ENCODE measurements at places on chromosomes 12 and 14. TPM values are rescaled to one million over a fixed set of nuclear protein-coding genes. Genes with fewer than 3 reads are reported as not detected.

DNA sequence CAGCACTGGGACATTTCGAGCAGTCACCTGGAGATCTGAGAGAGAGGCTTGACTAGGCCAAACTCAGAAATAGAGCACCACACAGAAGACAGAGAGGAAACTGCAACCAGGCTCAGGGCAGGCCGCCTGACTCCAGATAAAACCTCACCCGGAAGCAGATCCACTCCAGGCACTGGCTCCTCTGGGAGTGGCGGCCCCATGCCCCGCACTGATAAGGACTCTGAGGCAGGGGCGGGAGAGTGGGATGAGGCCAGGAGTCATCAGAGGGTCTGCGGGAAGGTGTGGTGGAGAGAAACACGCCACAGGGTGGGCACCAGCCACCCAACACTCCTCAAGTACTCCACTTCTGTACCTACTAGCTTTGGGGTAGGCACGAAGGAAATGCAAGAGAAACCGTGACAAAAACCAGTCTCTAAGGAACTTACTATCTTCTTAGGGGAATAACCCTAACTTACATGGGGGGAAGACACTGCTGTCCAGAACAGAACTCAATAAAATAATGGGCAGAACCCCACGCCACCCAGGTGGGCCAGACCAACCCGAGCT lies 71.3 kb downstream of the CHGA start:
- H3K4me3 ChIP-seq, result no peak overlapping the region
- H3K36me3 ChIP-seq, result peaks cover 41% of the 10 kb centered on the region
- H3K27me3 ChIP-seq, result no peaks in the 10 kb centered on the region

DNA sequence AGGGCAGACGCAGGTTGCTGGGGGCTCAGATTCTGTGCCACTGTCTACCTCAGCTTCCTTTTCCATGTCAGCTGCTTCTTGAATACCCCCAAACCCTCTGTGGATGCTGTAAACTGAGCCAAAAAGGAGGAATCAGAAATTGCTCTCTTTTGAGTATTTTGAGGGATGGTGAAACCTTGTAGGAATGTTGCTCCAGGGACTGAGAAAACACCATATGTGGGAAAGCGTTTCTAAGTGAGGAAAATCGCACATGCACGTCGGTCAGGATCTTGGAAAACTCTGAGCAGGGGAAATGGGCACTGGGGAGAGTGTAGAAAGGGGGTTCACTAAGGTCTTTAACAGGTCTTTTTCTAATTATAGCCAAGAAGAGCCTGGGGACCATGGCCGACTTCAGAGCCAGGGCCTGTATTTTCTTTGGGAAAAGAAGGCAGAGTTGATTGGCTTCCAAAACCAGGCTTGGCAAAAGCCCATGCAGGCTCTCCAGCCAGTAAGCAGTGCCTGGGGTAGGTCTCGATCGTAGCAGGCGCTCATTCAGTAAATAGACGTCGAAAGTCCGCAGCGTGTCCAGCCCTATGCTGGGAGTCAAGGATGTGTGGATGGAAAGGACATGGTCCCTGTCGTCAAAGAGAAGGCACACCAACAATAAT lies 58.0 kb downstream of the NTF3 start:
- no peak overlapping the region for H3K4me3 ChIP-seq
- no peaks in the 10 kb centered on the region for H3K36me3 ChIP-seq
- H3K27me3 ChIP-seq, result no peaks in the 10 kb centered on the region
- DNase-seq, result no peak
- no peak overlapping the region for H3K27ac ChIP-seq
- H3K4me1 ChIP-seq, result no peaks in the 10 kb centered on the region

GRCh38 chr12:14239935-14240872 lies 125.3 kb upstream of the ATF7IP start:
- no peaks in the 10 kb centered on the region for H3K27me3 ChIP-seq
- peak overlapping the region; percentile 96 for H3K27ac ChIP-seq
- H3K4me3 ChIP-seq, result peak overlapping the region; percentile 26
- peak; percentile 86 for DNase-seq

DNA sequence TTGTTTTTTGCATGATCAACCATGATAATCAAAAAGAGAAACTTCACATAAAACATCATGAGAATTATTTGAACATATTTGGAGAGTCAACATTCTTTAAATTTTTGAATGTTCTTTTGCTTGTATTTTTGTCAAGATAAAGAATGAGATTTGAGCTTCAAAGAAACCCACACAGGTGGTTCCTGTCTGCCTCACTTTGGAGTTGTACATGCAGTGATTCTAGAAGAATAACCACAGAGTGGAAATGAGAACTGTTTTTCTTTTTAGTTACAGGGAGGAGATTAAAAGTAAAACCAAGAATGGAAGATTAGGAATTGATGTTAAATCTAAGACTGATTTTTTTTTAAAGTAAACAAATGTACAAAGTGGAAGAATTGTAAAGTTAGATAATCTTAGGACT lies 2.3 kb upstream of the ZNF705A start:
- H3K4me1 ChIP-seq, result no peaks in the 10 kb centered on the region
- H3K36me3 ChIP-seq, result no peaks in the 10 kb centered on the region
- DNase-seq, result no peak
- H3K27me3 ChIP-seq, result no peaks in the 10 kb centered on the region

DNA sequence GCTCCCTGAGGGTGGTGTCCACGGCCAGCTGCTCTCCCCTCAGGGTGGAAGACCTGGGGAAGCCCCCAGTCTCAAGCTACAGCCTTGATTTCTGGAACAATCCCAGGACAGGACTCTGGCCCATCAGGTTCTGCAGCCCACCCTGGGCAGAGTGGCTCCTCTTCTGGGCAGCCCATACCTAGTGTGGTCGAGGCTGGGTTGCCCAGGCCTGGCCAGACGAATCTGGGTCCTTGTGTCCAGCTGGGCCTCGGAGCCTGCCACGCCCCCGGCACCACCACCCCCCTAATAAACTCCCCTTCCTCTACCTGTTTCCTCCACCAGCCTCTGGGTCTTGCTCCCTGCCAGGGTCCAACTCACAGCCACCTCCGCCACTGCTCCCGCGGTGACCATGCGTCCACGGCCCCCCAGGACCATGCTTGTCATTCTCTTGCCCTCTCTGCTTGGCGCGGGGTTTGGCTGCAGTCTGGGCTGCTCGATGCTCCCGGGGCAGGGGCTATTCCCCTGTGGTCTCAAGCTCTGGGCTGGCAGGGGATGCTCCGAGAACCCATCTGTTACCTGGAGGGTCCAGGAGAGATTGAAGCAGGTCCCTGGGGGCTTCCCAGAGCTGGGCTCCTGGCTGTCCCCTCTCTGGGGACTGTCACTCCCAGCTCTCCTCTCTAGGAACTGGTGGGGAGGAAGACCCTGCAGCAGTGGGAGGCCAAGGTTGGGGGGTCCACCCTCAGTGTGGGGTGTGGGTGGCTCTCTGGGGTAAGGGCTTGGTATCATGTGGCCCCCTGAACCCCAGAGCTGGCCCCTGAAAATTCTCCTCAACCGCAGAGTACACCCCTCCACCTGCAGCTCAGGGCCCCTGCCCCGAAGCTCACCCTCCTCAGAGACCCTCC lies 8.7 kb upstream of the GPR132 start:
- H3K27me3 ChIP-seq, result no peaks in the 10 kb centered on the region
- peaks cover 53% of the 10 kb centered on the region for H3K4me1 ChIP-seq
- H3K4me3 ChIP-seq, result no peak overlapping the region
- H3K36me3 ChIP-seq, result no peaks in the 10 kb centered on the region
- peak; percentile 9 for DNase-seq
- H3K27ac ChIP-seq, result no peak overlapping the region

- no peaks in the 10 kb centered on the region for H3K27me3 ChIP-seq
- H3K4me1 ChIP-seq, result no peaks in the 10 kb centered on the region
- H3K27ac ChIP-seq, result no peak overlapping the region
- no peaks in the 10 kb centered on the region for H3K36me3 ChIP-seq
- no peak for DNase-seq
- H3K4me3 ChIP-seq, result no peak overlapping the region
Observed at GRCh38 chr14:28966416-28967233, 200.0 kb downstream of the FOXG1 start.

- no peaks in the 10 kb centered on the region for H3K36me3 ChIP-seq
- H3K4me1 ChIP-seq, result no peaks in the 10 kb centered on the region
- H3K27ac ChIP-seq, result no peak overlapping the region
- H3K4me3 ChIP-seq, result no peak overlapping the region
Observed at GRCh38 chr12:90410962-90411361, 544.0 kb downstream of the CCER1 start.

DNA sequence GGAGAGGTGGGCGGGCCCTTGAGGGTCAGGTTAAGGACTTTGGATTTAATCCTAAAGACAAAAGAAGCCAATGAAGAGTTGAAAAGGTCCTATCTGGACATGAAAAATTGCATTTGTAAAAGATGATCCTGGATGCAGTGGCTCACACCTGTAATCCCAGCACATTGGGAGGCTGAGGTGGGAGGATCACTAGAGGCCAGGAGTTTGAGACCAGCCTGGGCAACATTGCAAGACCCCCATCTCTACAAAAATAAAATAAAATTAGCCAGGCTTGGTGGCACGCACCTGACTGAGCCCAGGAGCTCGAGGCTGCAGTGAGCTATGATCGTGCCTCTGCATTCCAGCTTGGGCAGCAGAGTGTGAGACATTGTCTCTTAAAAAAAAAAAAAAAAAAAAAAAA lies 2.4 kb upstream of the SLC41A2 start:
- H3K4me1 ChIP-seq, result peaks cover 13% of the 10 kb centered on the region
- H3K27ac ChIP-seq, result no peak overlapping the region
- DNase-seq, result no peak
- no peaks in the 10 kb centered on the region for H3K36me3 ChIP-seq

GRCh38 chr12:52795694-52796428 lies at the start of gene KRT3:
Gene KRT3 (minus strand): TSS chr12:52796117. CDS start chr12:52796042, 75 bp downstream.
- no peaks in the 10 kb centered on the region for H3K36me3 ChIP-seq
- no peaks in the 10 kb centered on the region for H3K4me1 ChIP-seq
- peaks cover 3% of the 10 kb centered on the region for H3K27me3 ChIP-seq
- no peak within 1 kb of the TSS for H3K4me3 ChIP-seq

DNA sequence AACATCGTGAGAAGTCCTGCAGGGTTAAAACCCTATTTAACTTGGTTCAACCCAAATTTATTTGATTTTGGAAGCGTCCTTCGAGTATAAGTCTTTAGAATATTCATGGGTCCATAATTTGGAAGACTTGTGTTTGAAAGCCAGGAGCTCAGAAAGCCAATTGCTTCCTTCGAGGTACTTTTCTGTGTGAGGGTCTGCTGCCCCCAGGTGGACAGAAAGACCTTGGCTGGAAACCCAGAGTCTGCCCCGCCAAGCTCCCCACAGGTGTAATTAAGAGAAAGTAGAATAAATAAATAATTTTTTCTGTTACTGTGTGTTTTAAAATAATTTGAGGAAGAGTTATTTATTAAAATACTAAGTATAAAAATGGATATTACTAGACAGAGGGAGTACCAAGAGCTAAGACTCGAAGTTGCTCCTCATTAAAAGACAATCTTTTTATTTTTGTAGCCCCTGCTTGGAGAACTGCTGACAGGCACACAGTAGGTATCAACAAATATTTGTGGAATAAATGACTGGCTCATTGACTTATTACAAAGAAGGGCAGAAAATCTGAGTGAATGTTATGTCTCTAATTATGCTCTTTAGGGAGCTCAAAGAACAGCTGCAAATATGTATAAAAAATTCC lies 105.8 kb downstream of the PAH start:
- no peak overlapping the region for H3K27ac ChIP-seq
- H3K4me1 ChIP-seq, result no peaks in the 10 kb centered on the region
- peak; percentile 27 for DNase-seq
- no peak overlapping the region for H3K4me3 ChIP-seq
- no peaks in the 10 kb centered on the region for H3K36me3 ChIP-seq

Gene INSM2
- not detected for polyA plus RNA-seq
